Esophagus squamous epithelium (tissue), 5 donors: ENCODE measurements at places on chromosomes 6 and 20. TPM values are rescaled to one million over a fixed set of nuclear protein-coding genes. Genes with fewer than 3 reads are reported as not detected.

Gene COL9A1
- not detected for total RNA-seq

Gene BPIFA3
- total RNA-seq: not detected

Gene MOXD1
- total RNA-seq: 27.5 TPM

DNA sequence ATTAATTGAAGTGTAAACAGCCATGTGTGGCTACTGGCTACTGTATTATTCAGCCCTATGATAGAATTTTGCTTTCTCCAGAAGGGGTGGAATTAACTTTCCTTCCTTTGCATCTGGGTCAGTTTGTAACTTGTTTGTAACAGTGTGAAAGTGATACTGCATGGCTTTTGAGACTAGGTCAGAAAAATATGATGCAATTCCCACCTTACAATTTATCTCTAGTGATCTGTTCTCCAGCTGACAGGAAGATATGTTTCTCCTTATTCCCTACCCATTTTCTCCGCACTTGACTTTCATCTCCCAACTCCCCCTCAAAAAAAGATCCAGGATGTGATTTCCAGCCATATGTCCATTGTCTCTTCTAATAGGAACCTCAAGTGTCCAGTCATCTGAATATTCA lies 2.6 kb upstream of the MOCS1 start:
- no peak for DNase-seq

DNA sequence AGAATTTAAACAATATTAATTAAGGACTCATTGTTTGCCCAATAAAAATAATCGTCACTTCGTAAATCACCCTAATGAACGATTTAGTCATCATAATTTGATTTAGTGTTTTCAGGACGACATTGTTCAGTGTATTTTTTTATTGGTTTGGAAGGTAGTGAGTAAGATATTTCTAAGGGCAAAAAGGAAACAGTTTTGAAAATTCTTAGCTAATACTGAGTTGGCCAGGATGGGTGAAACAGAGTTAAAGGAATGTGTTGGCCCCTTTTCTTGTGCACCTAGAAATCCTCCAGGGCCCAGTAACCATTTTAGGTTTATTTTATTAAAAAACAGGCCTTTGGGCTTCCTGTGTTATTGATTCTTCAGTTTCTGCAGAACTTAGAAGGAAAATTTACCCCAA lies 25.3 kb downstream of the ANKS1A start:
- no peak for DNase-seq

- no peak for DNase-seq
These were observed 68.6 kb downstream of the ZDHHC14 start for GRCh38 chr6:157449610-157450009.

- DNase-seq: no peak
These were observed 409.9 kb upstream of the MARCKS start for GRCh38 chr6:113447088-113447831.

- DNase-seq: no peak
These were observed 22.1 kb downstream of the ADGRF5 start for GRCh38 chr6:46899659-46900058.

DNA sequence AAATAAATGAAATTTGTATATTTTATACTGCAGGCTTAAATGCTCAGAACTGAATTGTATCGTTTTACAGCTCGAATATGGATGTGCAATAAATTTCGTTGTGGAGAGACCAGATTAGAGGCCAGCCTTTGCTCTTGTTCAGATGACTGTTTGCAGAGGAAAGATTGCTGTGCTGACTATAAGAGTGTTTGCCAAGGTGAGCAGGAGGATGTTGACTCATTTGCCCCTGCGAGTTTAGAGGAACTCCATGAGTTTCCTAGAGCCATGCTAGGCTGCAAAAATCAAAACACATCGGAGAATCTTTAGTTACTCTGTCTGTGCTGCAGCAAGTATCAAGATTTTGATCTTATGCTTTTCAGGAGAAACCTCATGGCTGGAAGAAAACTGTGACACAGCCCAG lies 15.4 kb downstream of the ENPP3 start:
- no peak for DNase-seq

DNA sequence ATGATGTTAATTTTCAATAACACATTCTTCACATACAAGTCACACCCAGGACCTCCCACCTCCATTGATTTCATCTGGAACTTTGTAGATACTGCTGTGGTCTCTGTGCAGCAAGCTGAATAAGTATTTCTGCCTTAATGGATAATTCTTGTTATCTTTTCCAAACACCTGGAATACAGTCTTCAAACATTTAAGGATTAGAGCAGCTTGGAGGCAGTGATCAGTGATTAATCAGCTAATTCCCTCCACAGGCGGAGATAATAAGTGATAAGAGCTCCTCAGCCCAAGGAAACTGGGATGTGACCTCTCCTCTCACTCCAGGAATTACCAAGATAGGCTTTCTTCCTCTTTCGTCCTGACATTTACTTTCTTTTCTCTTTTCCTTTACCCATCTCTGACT lies 110.7 kb downstream of the FIG4 start:
- DNase-seq: no peak

GRCh38 chr6:139832493-139833305 lies 458.3 kb upstream of the CITED2 start:
- DNase-seq: no peak

DNA sequence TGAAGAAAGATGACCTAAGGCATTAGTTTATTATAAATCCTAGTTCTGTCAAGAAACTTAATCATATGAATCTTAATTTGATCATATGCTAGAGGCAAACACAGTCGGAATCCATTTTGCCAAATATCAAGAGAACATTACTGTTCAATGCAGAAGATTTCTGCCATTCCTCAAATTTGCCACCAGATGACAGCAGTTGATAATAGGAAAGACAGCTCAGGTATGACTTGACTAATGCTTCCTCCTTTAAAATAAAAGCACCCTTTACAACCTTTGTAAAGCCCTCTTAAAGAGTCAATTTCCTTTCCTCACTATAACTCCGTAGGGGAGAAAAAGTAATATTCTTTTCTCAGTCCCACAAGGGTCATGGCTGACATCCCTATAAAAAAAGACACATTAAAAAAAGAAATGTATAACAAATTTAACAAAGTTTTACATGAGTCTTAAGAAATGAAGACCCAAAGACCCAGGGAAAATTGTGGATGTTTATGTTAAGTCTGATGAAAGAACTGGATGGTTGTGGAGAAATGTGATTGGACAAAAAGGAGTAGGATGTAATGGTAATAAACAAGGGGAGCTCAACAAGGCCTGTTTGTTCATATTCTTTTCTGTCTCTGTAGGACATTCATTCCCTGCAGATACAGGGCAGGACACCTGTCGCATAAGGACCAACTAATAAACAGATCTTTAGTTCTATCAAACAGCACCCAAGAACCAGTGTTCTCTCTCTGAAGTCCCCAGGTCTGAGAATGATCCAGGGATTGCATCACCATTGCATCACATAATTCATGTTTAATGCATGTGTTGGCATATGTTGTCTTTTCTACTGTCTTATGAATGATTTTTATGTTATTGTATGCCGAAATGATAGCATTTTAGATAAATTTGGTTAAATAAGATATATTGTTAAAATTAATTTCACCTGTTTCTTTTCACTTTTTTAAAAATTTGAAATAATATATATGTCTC lies 23.0 kb upstream of the IL17A start:
- DNase-seq: no peak

DNA sequence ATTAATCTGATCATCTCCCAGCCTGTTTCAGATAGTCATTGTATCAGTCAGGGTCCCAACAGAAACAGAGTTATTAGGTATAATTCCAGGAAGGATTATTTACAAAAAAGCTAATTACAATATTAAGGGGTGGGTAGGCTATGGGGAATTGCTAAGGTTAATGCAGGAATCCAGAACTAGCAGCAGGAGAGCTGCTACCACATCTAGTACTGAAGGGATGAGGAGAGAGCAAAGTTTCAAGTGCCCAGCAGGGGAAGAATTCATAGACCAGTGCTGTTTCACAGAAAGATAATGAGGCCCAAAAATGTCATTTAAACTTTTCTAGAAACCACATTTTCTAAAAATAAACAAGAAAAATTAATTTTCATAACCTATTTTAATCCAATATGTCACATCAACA lies 284.2 kb downstream of the HACE1 start:
- DNase-seq: no peak

DNA sequence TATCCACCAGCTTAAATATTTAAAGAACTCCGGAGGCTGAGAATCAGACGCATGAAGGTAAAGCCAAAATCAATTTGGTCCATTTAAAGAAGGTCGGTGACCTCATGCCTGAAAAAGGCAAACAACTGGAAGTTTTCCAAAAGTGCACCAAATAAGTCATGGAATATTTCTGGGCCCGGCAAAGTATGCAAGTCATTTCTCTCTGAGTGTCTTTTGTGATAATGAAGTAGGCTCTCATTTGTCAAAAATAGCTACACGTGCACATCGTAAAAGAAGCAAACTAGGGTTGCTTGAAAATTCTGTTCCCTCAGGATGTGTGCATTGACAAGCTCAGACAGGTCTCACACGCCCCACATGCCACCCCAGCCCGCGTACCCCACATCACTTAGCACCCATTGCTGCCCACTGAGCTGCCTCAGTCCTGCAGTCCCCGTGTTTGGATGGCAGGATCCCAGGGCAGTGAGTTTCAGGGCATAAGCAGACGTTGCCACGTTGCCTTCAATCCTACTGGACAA lies 20.5 kb upstream of the PYGB start:
- no peak for DNase-seq
